ENCODE measurements at places on chromosomes 5 and 9. TPM values are rescaled to one million over a fixed set of nuclear protein-coding genes. Genes with fewer than 3 reads are reported as not detected.

The PCDHGB3 gene
- total RNA-seq = 0.10 TPM

DNA sequence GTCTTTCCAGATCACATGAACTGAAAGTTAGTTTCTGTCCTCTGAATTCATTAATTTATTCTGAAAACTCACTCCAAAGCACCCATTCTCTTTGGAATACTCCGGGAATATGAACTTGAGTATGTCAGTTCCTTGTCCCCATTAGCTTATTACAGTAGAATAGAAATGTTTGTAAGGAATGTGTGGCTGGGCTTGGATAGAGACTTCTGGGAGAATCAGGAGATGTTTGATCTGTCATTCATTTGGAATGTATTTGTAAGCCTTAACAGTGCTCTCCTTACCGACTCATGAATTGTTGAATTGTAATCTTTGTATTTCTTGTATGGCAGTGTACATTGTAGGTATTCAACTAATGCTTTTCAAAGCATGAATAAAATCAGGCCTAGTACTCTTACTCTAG is 548.4 kb downstream of the LRRC70 start:
- no peak for DNase-seq

- DNase-seq = no peak
Observed at GRCh38 chr5:5146530-5147160, 6.5 kb downstream of the ADAMTS16 start.

DNA sequence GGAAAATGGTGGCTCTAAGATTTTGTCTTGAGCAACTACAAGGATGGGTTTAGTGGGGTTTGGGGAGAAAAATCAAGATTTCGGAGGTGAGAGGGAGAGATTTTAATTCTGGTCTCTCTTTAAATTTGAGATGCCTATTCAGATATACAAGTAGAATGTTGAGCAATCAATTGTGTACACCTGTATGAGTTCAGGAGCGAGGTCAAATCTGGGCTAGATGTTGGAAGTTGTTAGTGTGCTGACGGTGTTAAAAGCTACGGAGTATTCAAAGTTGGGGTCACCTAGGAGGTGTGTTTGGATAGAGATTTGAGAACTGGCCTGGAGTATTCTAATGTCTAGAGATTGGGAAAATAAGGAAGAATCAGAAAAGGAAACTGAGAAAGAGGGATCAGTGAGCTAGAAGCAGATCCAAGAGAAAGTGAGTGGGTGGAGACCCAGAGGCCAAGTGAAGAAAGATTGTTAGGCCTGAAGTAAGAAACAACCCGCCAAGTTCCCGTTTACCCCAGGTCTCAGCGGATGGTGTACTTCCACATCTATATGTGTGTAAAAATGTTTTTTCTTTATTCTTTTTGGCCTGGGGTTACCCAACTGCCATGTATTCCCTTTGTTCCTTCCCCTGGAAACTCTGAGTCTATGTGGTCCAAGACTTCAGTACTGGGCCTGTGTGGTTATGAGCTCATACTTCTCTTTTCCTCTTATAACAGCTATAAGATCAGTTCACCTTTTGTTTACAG is 11.9 kb upstream of the ARHGAP26 start:
- no peak for DNase-seq

The SPATA6L gene
- total RNA-seq = 0.57 TPM

Data from HCT116 (cell line).